ENCODE measurements at places on chromosomes 1 and 21.

DNA sequence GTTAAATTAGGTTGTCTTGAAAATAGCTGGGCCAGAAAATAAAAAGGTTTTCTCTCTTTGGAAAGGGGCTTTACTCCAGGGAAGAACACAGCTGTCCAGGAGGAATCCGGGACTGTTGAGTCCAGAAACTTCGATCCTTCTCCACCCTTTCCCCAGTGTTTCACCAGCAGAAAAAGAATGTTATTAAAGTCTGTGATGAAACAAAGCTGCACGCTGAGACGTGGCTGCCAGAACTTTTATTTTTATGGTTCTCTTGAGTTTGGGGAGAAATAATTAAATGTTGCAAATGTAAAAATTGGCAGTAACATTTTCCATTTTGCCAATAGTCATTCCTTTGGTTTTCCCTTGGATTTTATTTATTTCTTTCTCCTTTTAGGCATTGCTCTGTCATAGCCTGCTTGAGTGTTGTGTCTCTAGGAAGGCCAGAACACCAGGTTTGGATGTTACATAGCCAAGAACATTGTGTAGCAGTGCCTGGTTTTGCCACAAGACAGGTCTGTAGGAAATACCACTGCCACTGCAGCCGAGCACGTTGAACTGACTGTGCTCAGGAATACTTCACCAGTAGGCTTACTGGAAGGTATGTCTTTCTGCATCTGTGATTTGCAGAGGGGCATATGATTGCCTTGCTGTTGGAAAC lies 87.4 kb downstream of the ROR1 start:
- DNase-seq, result no peak

DNA sequence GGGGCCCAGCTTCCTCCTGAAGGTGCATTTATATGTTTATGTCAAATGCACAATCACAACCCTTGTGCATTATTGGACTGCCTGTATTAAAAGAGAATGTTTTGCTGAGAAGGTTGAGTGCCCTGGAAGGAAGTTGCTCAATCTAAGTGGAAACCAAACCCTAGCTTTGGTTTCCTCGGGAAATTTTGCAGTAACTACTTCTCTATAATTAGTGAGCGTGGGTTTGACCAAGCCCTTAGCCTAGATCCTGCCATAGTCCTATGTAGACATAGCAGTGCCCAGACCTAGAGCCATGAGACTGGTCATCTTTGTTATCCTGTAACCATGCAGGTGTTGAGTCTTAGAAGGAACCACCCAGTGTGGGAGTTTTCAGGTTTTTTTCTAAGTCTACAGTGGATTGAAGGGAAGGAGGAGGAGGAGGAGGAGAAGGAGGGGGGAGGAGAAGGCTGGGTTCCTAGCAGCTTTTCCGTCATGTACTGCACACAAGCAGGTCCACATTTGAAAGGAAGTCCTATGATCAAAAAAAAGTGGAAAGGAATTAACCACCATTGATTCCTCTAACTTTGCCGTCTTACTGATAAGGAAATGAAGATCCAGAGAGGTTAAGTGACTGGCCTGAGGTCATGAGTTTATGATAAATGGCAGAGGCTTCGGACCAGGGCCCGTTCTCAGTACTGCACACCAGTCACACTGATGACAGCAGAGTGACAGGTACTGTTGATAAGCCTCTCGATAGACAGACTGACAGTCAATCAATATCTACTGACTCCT lies 72.2 kb upstream of the LYST start:
- DNase-seq, result no peak

DNA sequence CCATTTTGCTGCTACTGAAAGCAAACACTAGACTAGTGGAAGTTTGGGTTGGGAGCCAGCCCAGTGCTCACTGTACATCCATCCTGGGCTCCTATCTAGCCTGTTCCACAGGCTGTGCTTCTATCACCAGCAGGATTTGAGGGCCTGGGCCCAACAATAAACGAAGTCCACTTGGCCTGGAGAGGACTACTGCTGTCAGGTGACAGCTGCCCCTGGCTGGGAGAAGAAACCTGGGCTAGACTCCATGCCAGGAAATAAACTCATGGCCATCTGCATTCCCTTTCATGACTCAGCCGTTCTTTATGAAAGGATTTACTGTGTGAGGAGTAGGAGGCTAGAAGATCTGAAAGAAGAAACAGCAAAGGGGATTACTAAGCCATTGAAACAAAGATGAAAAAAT lies 35.5 kb downstream of the COLGALT2 start:
- peak; percentile 3 for DNase-seq

GRCh38 chr1:203069030-203069747 lies 16.6 kb downstream of the MYOG start:
- DNase-seq, result no peak

Data from anterior cingulate cortex (tissue), 58 donors.